GM12892 (cell line): ENCODE measurements at places on chromosomes 5 and 9.

DNA sequence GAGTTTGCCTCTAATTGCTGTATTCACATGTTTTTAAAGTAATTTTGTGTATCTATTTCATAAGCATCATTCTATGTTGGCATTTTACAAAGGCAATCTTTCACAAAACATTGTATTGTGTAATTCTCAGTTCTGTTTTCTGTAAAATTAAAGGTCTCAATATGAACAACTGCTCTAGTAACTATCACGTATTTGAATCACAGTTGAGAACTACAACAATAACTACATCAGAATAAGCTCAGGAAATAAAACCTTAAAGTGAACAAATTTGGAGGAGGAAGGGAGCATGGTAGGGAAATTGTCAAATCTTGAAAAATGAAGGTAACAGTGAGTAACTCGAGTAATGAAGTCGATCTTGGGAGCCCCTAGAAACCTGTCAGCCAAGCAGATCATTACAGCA lies 22.5 kb upstream of the CAMK4 start:
- no peak for DNase-seq

- DNase-seq = no peak
Measured at GRCh38 chr5:160938532-160938931, 86.5 kb upstream of the ATP10B start.

DNA sequence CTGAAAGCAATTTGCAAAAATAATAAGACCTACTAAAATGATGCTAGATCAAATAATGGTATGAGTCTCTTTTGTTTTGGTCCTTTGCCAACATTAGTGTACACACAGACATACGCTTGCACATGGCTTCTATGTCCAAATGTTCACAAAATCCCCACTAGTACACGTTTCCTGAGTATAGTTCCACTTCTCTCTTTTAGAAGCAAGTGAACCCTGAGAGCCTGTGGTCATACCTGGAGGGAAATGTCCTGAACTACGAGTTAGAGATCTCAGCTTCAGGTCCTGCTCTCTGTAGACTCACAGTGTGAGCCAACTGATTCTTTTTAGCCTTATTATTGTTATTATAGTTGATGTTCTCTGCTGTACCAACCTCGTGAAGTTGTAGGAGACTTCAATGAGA lies 47.3 kb upstream of the ACTBL2 start:
- no peak for DNase-seq

- DNase-seq = no peak
Measured at GRCh38 chr9:6955251-6955921, 197.6 kb downstream of the KDM4C start.

GRCh38 chr5:126133424-126133823 lies 289.8 kb upstream of the GRAMD2B start:
- DNase-seq = no peak

DNA sequence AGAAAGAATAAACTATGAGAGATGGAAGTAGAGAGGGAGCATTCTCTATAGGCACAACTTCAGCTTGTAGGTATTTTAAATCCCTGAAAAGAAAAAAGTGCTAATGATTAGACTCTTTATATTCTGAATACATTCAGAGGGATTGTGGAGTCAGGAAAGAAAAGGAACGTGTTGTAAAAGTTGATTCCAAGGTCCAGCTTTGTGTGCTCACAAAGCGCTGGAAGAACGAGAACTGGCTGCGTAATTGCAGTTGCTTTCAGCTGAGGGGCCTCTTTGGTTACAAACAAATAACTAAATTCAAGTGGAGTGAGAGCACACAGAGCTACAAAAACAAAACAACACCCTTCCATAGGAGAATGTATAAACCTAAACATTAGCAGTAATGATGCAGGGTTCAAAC lies 1040.4 kb upstream of the WWC1 start:
- DNase-seq = no peak

DNA sequence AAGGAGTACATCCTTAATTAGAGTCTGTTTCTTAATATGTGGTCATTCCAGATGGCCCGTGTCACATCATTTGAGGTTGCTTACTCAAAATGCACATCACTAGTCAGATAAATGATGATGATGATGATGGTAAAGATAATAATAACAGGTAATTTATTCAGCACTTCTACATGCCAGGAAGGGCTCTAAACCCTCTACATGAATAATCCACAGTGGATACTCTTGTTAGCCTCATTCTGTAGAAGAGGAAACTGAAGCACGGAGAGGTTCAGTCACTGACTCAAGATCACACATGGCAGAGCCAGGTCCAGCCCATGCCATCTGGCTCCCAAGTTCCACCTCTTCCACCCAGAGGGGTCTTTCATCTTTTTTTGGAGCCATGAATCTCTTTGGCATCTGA lies 11.7 kb downstream of the SH3PXD2B start:
- no peak for DNase-seq

DNA sequence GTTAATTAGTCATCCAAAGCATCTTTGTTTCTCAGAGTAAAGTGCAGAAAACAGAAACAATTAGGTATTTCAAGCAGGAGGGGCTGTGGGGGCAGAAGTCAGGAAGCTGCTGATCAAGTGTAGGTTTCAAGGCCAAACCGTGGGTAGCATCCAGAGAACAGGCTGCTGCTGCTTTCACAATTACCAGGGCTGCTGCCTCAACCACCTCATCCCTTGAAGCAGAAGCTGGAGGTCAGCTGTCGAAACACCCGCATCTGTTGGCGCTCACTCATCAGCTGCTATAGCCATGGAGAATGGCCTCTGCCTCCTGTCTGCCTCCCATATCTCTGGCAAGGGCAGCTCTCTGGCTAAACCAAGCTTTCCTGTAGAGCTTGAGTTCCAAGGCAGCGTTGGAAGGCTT lies 122.9 kb upstream of the OSMR start:
- no peak for DNase-seq

- no peak for DNase-seq
Measured at GRCh38 chr9:114011313-114011712, 66.8 kb downstream of the AMBP start.

DNA sequence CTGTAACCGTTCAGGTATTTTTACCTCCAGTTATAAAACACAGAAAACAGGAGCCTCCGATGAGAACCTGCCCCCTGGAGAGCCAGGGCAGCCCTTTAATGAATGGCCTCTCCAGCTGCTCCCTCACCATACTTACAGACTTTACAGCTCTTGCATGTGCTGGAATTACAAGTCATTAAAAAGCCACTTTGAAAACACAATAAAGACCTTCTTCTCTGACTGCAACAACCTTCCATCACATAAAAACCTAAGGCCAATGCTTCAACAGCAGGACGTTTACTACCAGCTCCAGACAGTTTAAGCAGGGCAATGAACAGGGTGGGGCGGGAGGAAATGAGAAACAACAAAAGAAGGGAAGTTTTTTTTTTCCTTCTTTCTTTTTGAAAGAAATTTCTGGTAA lies 213.8 kb downstream of the MLLT3 start:
- no peak for DNase-seq

GRCh38 chr5:55626790-55627189 lies 85.3 kb downstream of the SLC38A9 start:
- DNase-seq = no peak

GRCh38 chr5:107040907-107041306 lies 629.8 kb downstream of the EFNA5 start:
- DNase-seq = no peak

DNA sequence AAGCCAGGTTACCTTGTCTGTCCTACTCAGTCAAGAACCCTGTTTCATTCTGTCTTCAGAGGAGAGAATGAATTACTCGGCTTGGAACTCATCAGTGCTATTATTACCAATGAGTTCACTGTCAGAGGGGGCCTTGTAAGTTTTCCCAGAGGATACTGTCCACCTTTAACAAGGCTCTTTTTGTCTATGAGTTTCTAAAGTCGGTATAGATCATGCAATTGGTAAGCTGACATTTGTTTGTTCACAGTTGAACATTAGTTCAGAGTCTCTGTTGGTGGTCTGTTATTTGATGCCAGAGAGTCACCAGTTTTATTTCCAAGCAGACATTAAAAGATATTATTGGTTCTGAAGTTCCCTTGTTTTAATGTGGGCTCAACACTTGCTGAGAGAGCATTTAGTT lies 58.1 kb upstream of the DHFR start:
- no peak for DNase-seq

DNA sequence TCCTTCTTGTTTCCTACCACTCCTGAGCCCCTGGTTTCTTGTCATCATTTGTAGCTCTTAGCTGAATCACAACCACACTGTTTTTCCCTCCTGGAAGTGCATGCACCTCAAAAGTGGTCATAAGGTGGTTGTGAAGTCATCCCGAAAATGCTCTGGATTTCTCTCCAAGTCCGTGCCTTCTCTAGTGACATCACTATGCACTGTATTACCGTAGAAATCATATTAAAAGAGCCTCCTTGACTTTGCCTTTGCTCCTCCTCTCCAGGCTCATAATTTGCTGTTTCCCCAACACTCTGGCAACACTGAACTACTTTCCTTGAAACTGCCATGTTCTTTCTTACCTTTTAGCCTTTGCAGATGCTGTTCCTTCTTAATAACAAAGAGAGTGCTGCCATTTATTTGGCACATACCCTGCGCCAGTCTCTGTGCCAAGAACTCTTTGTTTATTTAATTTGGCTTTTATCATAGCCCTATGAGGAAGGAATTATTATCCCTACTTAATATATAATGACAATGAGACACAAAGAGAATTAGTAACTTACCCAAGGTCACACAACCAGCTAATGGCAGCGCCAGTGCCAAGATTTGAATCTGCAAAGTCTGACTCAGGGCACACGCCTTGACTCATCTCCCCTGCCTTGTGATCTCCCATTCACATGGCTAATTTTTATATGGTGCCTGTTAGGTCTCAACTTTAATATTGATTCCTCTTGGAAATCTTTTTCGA lies 115.4 kb downstream of the KIF4B start:
- no peak for DNase-seq

- peak; percentile 84 for DNase-seq
Measured at GRCh38 chr5:77645158-77645994, 6.9 kb upstream of the OTP start.

GRCh38 chr9:16202914-16203728 lies 650.3 kb downstream of the CCDC171 start:
- DNase-seq = no peak

DNA sequence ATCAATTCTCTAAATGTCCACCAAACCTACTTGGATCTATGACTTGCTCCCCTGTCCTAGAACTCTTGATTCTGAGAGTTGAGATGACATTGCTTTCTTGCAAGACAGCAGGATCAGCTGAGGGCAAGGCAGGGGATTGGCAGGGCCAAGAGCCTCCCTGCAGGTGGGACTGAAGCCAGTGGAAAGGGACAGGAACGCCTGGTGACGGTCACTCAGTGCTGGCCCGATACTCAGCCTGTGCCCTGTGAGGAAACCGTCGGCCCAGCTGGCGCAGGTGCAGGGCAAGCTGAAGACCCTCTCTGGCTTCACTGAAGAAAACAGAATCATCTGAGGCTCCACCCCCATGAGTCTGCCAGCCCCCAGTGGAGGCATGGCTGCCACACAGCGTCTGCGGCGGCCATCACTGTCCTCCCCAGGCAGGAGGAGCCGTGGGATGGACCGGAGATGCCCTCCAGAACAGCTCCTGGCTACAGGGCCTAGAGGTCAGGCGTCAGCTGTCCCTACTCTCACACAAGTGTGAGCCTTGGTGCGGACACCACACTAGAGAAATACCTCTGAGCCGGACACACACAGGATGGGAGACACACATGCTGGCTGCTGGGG lies 14.7 kb downstream of the UBAC1 start:
- no peak for DNase-seq
